HepG2 (cell line): ENCODE measurements at places on chromosomes 1 and 21.

DNA sequence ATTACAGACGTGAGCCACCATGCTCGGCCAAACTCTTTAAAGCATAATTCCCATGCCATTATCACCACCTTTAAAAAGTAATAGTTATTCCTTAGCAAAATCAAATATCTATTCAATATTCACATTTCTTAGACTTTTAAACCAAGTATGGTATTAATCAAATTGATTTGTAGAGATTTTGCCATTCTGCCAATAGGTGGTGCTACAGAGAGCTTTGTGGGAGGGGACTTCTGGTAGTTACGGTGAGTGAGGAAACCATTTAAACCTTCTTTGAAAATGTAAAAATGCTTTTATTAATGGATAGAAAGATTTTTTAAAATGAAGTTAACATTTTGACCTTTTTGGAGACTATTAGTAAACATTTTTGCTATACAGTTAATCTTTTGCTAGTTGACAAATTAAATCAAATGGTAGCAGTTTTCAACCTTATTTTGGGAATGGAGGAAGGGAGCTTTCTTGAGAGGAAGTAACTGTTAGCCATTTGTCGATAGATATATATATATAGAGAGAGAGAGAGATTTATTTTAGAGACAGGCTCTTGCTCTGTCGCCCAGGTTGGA lies 19.3 kb downstream of the IARS2 start:
- DNase-seq: peak; percentile 30

DNA sequence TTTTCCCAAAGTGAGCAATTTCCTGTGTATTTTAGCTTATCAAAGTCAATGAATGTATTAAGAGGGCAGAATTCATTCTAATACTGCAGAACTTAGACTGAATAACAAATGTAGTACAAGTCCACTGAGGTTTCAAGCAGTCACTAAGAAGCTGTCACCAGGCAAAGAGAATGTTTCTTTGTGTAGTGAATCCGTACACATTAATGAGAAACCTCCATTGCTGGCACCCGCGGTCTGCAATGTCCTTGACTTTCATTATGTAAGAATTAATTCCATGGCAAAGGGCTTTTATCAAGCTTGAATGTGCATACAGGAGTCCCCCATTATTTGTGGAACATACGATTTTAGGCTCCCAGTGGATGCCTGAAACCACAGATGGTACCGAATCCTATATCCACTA lies 719.5 kb upstream of the TMPRSS15 start:
- no peak for DNase-seq

DNA sequence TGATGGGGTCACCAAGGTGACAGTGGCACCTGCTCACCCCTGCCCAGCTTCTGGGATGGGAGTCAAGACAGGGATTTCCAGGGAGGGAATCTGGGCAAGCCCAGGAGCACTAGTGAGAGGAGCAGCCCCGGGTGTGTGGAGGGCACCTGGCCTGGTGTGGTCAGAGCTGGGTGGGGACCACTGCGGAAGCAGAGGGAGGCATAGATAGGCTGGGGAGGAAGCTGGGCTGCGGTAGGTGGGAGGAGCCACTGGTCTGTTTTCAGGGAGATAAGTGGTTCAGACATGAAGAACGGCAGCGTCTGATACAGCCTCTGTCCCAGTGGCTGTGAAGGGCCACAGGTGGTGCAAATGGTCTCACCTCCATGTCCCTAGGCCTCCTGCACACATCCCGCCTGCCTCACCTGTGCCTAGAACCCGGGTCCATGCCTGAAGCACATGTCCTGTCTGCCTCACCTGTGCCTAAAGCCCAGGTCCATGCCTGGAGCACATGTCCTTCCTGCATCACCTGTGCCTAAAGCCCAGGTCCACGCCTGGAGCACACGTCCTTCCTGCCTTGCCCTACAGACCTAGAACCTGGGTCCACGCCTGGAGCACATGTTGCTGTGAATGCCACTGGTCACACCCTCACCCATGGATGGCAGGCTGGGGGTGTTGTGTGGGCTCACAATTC lies 325.9 kb upstream of the AJAP1 start:
- DNase-seq: no peak

GRCh38 chr1:182598296-182598695 lies 5.9 kb downstream of the RGS16 start:
- no peak for DNase-seq

DNA sequence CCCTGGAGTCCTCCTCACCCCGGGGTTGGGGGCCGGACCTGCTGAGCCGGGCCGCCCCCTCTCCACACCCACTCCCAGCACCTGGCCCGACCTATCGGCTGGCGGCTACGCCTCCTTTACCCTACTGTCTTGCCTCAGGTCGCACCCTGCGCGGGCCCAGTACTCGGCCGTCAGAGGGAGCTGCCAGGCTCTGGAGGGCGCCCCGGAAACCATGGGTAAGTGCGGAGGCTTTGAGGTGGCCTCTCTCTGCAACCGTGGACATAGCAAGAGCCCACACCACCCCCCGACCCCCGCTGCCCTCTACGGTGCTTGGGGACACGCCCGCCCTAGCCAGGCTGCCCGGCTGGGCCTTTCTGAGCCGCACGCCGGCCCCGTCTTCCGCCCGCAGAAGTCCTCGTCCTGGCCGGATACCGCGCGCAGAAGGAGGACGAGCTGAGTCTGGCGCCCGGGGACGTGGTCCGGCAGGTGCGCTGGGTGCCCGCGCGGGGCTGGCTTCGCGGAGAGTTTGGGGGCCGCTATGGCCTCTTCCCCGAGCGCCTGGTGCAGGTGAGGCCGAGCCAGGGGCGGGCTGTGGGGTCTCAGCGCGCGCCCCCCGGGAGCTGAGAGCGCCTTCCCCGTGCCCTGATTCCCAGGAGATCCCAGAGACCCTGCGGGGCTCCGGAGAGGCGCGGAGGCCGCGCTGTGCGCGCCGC lies at the start of gene SH3D21:
Gene SH3D21, plus strand, starts transcription at position 159 of the 692 bp plus-strand sequence. Its CDS starts 53 bp downstream, at position 212.
- peak; percentile 67 for DNase-seq

DNA sequence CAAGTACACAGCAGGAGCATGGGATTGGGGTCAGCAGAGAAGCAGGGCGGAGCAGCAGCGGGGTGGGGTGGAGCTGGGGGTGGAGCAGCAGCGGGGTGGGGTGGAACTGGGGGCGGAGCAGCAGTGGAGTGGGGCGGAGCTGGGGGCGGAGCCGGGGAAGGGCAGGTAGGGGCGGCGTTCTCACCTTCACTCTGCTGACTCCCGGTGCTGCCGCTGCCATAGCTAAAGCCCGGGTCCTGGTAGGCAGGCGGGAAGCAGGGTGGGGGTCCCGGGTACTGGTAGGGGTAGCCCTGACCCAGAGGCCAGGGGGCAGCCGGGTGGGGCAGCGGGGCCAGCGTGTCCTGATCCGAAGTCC lies 6.7 kb downstream of the TAS1R3 start:
- DNase-seq: no peak

DNA sequence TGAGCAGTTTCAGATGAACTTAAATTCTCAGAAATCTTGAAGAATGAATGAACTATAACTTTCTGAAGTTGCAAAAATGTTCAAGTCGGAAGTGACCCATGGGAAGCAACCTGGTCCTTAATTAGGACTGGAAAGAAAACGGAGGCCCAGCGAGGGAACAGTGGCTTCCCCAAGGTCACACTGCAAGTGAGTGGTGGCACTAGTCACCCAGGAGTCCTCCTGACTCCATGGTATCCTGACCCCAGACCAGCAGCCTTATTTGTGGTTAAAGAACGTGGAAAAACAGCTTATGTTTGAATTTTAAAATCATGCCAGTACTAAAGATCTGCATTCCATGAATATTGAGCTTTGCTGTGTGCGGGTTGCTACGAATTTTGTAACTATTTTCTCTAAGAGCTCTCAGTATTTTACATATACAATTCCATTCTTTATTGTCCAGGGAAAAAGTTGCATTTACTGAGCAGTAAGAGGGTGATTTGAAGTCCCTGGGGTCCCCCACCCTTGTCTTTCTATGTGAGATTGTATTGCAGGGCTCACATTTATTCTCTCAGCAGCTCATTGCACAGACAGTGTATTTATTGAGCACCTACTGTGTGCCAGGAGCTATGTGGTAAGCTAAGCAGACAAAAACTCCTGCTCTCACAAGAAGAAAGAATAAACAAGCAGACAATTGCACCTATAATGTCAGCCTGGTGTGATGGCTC lies 61.6 kb upstream of the ATP5PO start:
- DNase-seq: peak; percentile 8

GRCh38 chr1:218848009-218848408 lies 325.7 kb upstream of the LYPLAL1 start:
- DNase-seq: no peak

DNA sequence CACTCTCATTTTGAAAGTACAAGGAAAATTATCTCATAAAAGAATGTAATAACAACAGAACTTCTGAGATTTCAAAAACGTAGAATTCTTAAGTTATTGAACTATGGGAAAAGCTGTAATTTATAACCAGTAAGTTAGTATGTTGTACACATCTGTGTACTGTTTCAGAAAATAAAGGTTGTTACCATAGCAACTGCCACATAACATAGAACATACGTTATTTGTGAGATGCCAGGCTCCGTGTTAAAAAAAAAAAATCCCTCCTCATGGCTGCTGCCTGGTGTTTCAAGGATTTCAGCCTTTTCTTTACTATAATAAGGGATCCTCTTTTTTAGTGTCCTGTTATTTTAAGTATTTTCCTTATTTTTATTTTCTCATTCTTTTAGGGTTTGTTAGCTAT lies 79.5 kb downstream of the RWDD3 start:
- no peak for DNase-seq

- no peak for DNase-seq
These were observed 81.5 kb downstream of the CAMK2N1 start for GRCh38 chr1:20404466-20404865.

DNA sequence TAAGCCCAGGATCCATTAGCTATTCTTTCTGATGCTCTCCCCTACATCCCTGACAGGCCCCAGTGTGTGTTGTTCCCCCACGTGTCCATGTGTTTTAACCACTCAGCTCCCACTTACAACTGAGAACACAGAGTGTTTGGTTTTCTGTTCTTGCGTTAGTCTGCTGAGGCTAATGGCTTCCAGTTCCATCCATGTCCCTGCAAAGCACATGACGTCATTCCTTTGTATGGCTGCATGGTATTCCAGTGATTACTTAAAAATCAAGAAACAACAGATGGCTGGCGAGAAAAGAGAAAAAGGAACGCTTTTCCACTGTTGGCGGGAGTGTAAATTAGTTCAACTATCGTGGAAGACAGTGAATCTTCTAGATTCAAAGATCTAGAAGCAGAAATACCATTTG lies 556.0 kb downstream of the PTPRC start:
- DNase-seq: no peak

GRCh38 chr1:236067854-236068454 lies 3.1 kb upstream of the NID1 start:
- no peak for DNase-seq

GRCh38 chr1:49298304-49298703 lies 521.6 kb upstream of the BEND5 start:
- DNase-seq: no peak

DNA sequence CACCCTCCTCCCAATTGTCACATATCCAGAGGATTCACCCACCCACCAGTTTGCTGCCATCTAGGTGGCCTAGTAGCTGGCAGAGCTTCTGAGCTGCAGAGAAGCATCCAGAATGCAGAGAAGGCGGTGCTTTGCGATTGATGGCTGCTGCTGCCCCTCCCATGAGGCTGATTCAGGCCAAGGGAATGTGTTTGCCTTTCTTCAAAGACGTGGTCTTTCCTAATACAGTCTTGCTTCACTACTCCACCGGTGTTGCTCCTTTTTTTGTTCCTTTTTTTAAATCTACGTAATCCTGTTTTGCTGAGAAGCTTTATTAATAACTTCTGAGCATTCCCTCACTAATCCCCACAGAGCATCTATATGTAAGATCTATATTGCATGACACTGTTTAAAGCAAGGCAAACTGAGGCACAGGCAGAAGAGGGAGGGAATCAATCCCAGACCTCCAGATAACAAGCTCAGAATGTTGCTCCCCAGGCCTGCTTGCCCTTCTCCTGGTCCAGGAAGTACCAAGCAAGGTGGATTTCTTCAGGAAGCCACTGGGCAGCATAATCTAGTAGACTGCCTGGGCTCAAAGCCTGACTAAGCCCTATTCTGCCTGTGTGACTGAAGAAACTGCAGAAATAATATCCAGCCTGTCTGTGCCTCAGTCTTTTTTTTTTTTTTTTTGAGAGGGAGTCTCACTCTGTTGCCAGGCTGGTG lies 275.5 kb upstream of the FMN2 start:
- peak; percentile 23 for DNase-seq

DNA sequence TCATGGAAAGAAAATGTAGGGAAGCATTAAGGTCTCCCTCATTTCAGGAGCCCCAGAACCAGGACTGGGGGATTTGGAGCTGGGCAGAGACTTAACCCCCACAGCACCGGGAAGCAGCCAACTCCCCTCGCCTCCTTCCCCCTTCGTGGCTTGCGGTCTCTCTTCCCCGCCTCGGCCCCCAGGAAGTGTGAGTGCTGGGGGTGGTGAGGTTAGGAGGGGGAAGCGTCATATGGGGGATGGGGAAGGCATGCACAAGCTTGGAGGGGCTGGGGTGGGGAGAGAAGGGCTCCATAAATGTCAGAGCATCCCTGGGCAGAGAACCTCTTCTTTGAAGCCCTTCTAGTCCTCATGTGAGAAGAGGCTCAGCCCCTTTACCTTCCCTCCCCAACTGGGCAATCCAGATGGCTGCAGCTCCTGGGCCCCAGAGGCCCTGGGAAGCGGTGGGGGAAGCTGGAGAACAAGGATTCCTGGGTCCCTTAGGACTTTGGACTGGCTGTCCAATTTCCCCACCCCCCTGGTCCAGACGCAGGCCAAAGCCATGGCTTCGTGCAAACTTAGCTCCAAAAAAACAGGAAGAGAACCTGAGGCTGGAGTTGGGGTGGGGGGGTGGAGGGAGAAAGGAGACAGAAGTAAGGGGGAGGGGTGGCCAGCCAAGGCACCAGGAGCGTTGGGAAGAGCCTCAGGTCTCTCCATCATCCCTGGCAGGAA lies 7.8 kb downstream of the ZBTB7B start:
- no peak for DNase-seq

- peak; percentile 61 for DNase-seq
These were observed 18.9 kb downstream of the PGBD2 start for GRCh38 chr1:248924696-248925532.

DNA sequence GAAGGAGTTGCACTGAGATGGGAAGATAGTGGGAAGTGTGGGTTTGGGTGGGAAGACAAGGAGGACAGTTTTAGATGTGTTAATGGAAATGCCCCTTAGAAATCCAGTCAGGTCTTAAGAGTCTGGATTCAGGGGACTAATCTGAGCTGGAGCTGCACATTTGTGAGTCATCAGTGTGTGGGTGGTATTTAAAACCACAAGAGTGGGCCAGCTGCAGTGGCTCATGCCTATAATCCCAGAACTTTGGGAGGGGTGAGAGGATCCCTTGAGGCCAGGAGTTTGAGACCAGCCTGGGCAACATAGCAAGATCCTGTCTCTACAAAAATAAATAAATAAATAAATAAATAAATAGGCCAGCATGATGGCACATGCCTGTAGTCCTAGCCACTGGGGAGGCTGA lies 40.9 kb upstream of the SLC6A9 start:
- DNase-seq: no peak

- no peak for DNase-seq
These were observed 10.3 kb downstream of the SIM2 start for GRCh38 chr21:36709030-36709867.
